ENCODE measurements at places on chromosomes 3 and 15.

- DNase-seq: no peak
Observed at GRCh38 chr3:87793337-87793877, 265.4 kb downstream of the CGGBP1 start.

DNA sequence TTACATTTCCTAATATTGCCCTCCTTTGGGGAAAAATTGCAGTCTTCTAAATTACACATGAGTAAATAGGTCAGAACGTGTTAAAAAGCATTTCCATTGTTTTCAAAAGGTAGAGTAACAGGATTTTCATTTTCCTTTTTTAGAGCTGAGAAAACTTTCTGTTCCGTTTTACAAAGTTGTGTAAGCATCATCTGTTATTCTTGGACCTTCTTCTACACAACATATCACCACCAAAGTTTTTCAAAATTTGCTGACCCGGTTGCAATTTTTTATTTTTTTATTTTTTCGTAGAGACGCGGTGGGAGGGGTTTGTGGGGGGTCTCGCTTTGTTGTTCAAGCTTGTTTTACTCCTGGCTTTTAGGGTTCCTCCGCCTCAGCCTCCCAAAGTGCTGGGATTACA is 1.1 kb downstream of the CCDC39 start:
- DNase-seq: no peak

DNA sequence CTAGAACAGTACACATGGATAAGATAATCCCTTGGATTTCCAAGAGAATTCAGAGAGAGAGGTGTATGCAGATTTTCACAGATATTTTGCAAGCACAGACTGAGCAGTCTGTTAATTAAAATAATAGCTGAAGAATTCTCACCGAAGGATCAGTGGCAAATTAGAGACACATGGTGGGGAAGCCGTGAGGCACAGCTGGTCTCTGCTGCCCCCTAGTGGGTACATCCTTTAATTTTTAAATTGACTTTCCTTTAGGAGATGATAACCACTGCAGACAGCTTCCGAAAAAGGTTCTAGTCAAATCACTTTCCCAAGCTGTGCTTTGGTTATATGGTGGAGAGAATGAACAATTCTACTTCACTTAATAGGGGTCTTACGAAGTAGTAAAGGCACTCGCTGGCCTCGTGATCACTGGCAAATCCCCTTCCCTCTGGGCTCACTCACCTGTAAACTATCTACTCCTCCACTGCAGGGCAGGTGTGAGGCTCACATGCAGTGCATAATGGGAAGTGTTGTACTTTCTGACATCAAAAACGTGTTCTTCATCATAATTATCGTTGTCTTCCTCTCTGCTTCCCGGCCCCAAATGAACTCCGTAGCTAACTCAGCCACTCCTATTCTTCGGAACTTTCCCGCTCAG is 19.5 kb downstream of the MESD start:
- DNase-seq: no peak

DNA sequence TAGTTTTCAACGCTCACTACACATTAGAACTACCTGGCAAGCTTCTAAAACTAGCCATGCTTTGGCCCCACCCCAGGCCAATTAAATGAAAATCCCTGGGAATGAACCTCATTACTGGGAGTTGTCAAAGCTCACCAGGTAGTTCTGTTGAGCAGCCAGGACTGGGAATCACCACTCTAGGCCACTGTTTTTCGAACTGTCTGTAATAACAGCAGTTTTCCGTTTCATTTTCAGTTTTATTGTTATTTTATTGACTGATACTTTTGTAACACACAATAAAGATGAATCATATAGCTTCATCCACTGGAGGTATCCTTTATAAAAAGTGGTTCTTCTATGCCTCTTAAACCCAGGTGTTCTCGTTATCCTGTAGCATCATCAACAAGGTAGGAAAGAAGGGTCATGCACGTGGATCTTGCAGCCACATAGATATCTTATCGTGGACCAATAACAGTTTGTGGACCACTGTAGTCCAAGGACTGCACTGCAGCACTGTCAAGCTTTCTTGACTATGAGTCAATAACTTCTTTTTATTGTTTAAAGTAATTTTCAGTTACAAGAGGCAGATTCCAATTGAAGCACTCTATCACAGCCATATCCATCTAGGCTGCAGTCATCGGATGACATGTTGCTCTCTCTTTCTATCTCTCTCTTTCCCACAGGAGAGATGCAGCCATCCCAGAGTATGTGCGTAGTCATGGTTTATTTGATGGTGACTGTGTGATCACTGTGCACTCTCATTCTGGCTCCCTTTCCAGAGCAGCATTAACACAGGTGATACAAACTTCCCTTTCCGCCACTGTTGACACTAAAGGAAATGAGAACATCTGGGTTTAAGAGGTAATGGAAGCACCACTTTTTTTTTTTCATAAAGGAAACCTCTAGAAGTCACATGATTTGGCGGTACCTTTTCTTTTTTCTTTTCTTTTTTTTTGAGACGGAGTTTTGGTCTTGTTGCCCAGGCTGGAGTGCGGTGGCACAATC is 39.0 kb upstream of the BLM start:
- no peak for DNase-seq

All from brain pericyte (primary cell).